Stimulated activated CD8-positive, alpha-beta memory T cell treated with anti-CD3 and anti-CD28 coated beads, Interleukin-7, amount 100 ng/mL, for 1 hour (primary cell): ENCODE measurements at places on chromosomes 3 and 15.

DNA sequence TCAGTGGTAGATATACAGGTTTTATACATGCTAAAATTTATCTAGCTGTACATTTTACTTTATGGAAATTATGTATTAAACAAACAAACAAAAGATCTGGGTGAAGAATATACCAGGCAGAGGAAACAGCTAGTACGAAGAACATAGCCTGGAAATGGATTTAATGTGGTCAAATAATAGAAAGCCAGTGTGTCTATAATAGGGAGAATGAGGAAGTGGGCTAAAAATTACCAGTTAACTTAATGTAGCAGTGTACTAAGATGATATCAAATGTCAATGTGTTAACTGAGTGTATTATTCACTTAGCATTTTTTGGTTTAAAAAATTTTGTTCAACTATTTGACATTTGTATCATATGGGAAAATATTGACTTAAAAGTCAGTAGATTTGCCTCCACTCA lies 22.8 kb upstream of the SLC15A2 start:
- DNase-seq, result no peak

- no peak for DNase-seq
These were observed 9.2 kb downstream of the RAB8B start for GRCh38 chr15:63198371-63199250.

- DNase-seq, result no peak
These were observed 7.6 kb downstream of the CACNA2D2 start for GRCh38 chr3:50495609-50496423.

DNA sequence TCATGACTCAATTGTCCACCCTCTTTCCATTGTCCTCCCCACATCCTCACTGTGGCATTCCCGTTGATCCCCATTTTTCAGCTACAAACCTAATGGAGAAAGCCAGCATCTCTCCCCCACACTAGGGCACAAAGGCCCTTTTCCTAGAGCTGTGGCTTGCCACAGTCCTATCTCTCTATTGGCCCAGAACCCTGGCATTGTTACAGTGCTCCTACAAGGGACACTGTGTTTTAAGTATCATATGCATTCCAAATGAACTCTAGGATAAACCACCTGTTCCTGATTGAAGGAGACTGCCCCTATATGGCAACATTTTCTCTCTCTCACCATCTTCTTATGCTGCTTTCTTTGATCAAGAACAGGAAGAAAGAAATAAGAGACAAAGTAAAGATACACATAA lies 69.4 kb upstream of the SKOR1 start:
- DNase-seq, result no peak

DNA sequence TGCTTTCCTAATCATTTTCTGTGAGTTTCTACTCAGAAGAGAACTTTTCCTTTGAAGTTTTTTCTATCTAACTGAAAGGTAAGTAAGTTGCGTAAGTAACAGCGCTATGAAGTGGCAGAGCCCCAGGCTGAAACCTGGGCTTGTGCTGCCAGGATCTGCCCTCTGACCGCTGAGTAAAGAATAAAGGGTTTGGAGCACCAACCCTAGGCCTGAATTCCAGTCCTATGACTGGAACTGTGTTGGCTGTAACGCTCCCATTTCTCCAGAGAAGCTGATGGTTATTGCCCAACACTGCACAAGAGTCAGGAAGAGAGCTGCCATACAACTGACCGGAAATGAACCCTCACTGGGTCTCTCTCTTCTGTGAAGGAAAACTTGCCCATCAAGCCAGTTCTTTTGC lies 87.0 kb downstream of the FOXB1 start:
- DNase-seq, result no peak

- no peak for DNase-seq
These were observed 97.3 kb downstream of the SLCO3A1 start for GRCh38 chr15:91950631-91951329.

DNA sequence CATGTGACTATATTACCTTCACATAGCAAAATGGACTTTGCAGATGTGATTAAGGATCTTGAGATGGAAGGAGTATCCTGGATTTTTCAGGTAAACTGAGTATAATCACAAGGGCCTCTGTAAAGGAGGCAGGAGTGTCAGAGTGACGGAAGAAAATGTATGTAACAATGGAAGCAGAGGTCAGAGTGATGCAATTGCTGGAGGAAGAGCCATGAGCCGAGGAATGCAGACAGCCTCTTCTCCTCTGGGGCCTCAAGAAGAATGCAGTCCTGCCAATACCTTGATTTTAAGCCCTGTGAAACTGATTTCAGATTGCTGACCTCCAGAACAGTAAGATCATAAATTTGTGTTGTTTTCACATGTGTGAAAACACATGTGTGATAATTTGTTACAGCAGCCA lies 15.1 kb downstream of the HEMK1 start:
- DNase-seq, result no peak

GRCh38 chr3:11736136-11736833 lies 92.6 kb upstream of the VGLL4 start:
- DNase-seq, result no peak

DNA sequence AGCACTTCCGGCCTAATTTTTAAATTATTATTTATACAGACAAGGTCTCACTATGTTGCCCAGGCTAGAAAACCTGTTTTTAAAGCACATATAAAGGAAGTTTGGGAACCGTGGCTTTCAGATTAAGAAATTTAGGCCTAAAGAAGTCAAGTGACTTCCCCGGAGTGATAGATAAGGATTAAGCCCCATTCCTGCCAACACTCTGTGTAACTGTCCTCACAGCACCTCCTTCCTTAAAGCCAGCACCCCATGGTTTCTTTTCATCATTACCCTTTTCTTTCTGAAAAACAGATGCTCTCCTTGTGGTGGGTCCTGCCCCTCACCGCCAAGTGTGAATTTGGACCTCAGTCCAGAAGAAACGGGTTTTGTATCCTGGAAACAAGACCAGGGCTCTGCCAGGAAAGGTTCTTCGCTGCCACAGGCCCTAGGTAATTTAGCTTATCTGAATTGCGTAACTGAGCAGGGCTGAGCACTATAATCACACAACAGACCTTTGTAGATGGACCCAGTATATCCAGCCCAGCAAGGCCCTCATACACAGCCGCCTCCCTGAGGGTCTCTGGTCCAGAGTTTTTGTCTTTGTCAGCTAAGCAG lies 231.3 kb downstream of the PLCL2 start:
- no peak for DNase-seq

DNA sequence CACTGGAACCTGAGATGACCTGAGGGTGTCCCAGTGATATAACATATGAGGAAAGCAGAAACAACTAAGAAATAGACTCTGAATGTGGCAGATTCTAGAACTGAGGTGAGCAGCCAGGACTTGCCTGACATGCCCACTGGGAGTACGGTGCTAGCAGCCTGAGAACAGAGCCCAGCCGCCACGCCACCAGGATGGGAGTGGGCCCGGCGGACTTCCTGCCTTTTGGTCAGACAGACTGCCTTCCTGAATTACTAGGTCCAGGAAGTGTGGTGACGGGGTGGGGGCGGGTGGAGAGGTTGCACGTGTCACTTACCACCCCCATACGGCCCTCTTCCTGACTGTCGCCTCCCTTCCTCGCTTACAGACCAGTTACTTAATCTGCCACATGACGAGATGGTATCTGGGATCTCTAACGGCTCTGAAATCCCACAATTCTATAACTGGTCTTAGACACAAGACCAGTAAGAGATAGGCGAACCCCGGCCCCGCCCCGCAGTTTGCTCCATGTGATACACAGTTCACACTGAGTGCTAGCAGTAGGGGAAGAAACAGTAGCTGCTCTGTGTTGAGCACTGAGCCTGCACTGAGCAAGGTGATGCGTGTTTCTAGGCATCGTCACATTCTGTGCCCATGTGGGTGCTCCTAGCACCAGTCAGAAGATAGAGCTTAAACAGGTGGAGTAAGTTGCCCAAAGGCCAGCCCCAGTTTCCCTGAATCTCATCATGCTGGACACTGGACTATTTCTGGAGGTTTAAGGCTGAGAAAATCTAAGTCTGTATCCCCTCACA lies 95.7 kb downstream of the CPN2 start:
- no peak for DNase-seq

GRCh38 chr15:64732156-64732860 lies 43.1 kb downstream of the RBPMS2 start:
- no peak for DNase-seq

GRCh38 chr3:39170461-39170860 lies 17.1 kb upstream of the CSRNP1 start:
- no peak for DNase-seq

- DNase-seq, result no peak
These were observed 128.6 kb downstream of the ERC2 start for GRCh38 chr3:56339671-56340070.

GRCh38 chr3:194517333-194517732 lies 30.5 kb upstream of the ATP13A3 start:
- no peak for DNase-seq

GRCh38 chr15:37106490-37107001 lies 6.2 kb upstream of the MEIS2 start:
- DNase-seq, result no peak

- no peak for DNase-seq
These were observed 9.5 kb downstream of the COPS2 start for GRCh38 chr15:49145651-49146609.

DNA sequence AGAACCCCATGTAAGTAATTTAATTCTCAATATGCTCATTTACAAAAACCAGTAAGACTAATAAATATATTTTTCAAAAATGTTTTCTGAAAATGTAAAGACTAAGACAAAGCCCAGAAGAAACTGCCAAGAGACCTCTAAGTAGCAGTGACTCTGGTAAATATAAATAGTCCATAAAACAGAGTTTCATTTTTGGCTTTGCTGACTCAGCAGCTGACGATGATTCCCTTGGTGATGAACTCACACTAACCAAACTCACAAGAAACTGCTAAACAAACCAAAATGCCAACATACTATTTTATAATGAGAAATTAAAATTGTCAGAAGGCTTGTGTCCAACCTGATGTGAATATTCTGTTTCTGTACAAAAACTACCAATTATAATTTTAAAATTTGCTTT lies 31.5 kb upstream of the IMPG2 start:
- no peak for DNase-seq

GRCh38 chr3:414063-414462 lies 217.5 kb downstream of the CHL1 start:
- no peak for DNase-seq

- no peak for DNase-seq
These were observed 9.0 kb downstream of the TOP2B start for GRCh38 chr3:25655659-25656058.

- no peak for DNase-seq
These were observed 110.4 kb downstream of the OTOL1 start for GRCh38 chr3:161607056-161607455.

DNA sequence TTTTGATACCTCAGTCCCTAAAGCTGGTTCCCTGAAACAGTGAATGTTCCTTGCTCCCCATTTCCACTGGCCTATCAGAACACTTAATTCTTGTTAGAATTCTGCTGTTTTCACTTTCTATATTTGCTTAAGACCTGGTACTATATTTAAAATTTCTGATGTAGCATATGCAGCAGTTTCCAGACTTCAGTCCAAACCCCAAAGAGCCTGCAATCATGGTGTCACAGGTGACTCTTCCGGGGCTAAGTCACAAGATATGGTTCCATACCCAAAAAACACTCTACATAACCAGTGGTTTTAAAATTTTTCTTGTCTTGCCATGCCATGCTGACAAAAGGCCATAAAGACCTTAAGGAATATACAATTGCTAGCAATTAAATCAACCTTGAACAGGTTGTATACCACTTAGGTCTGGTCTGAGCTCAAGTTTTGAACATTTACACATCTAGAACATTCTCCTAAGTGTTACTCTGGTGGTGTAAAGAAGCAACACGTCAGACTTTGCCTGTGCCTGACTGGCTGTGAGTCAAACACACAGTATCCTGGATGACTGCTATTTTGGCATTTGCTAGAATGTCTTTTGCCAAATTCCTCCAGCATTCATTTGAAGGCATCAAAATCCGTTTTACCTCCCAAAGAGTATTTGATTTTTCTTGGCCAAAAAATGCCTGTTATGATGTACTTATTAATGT lies 160.0 kb downstream of the FRMD5 start:
- DNase-seq, result no peak

- no peak for DNase-seq
These were observed 295.0 kb upstream of the MDFIC2 start for GRCh38 chr3:70607469-70607868.

DNA sequence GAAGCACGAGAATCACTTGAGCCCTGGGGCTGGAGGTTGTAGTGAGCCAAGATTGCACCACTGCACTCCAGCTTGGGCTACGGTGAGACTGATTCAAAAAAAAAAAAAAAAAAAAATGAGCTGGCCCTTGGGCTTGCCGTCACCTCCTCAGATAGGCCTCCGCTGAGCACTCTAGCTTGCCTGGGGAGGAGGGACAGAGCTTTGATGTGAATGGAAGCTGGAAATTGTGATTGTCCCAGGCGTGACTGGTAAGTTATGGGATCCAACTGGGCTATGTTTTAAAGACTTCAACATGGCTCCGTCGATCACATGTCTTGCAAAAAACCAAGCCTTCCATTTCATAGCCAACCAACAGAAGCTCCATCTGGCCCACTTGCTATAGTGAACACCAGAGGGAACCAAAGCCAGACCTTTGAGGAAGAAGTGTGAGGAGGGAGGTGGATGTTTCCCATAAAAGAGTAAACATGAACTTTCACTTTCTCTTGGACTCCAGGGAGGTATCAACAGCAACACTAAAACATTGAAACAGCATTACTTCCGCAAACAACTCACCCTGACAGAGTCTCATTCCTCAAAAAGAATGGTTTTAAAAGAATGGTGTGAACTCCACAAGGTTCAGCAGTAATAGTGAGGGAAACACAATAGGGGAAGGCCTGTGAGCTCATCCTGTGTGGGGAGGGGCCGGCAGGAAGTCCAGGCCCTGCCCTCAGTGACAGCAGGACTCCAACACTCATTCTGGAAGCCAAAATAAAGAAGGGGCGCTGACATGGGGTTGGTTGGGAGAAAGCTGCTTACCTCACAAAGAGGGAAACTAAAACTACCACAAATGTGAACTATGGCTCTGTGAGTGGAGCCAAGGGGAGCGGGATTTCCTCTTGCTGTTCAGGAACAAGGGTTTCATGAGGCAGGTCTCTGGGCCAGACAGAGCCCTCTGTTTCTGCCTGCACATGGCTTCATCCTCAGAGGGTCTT lies 59.2 kb upstream of the IL12A start:
- no peak for DNase-seq

- DNase-seq, result no peak
These were observed 95.6 kb downstream of the CD200R1L start for GRCh38 chr3:112751061-112751460.

GRCh38 chr3:181458857-181459256 lies 252.9 kb upstream of the SOX2 start:
- DNase-seq, result no peak

GRCh38 chr15:52731732-52732470 lies 52.7 kb upstream of the ATOSA start:
- DNase-seq, result no peak
